ENCODE measurements at places on chromosomes 7 and 10.

- peak; percentile 98 for DNase-seq
These were observed 465 bp upstream of the TRIM24 start for GRCh38 chr7:138459413-138460175.

- no peak for DNase-seq
These were observed 23.5 kb downstream of the IMPDH1 start for GRCh38 chr7:128385988-128386925.

DNA sequence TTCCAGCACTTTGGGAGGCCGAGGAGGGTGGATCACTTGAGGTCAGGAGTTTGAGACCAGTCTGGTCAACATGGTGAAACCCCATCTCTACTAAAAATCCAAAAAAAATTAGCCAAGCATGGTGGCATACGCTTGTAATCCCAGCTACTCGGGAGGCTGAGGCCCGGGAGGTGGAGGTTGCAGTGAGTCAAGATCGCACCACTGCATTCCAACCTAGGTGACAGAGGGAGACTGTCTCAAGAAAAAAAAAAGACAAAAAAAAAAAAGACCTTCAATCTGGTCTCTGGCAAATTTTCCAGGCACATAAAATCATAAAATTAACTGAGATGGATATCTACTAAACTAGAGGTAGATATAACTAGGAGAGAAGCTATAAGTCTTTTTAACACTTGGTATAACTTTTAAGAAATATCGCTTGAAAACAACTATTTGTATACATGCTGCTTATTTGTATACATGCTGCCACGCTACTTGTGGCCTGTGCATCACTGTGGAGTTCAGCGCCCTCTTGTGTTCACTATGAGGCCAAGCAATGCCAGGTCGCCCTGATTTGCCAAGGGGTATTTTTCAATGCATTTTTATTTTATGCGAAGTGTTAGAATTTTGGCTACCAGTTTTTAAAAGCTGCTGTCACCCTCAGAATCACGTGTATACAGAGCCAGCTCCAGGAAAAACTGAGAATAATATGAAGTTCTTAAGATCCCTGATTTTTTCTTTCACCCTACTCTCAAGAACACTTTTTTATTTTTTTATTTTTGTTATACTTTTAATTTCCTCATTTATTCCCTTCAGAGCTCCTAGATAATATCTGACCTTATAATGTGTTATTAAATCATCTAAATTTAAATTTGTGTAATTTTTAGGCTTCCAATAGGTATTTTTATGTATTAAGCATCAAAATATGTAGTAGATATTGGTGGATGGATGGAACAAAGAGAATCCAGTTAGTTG is 26.7 kb downstream of the CYCS start:
- peak; percentile 85 for DNase-seq

GRCh38 chr7:116560021-116560970 is 35.5 kb downstream of the CAV1 start:
- DNase-seq, result no peak

DNA sequence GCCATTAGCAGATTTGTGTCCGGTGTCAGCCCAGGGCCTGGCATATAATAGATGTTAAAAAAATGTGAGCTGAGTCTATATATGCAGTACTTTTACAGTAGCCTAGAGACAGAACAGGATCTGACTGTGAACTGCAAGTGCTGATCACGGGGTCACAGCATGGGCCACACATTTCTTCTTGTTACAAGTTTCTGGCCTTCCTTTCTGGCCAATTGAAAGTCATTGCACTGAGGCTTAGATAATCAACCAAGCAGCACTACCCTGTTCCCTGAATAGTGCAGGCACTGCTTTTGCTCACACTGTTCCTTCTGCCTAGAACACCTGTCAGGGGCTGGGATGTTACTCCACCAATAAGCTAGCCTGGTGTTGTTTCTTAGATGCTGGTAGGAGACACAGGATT is 5.4 kb upstream of the MARVELD1 start:
- no peak for DNase-seq

All from Kasumi-1 (cell line).